ENCODE measurements at places on chromosomes 5 and 9.

- DNase-seq: no peak
These were observed 547.7 kb downstream of the EFNA5 start for GRCh38 chr5:107123014-107123413.

DNA sequence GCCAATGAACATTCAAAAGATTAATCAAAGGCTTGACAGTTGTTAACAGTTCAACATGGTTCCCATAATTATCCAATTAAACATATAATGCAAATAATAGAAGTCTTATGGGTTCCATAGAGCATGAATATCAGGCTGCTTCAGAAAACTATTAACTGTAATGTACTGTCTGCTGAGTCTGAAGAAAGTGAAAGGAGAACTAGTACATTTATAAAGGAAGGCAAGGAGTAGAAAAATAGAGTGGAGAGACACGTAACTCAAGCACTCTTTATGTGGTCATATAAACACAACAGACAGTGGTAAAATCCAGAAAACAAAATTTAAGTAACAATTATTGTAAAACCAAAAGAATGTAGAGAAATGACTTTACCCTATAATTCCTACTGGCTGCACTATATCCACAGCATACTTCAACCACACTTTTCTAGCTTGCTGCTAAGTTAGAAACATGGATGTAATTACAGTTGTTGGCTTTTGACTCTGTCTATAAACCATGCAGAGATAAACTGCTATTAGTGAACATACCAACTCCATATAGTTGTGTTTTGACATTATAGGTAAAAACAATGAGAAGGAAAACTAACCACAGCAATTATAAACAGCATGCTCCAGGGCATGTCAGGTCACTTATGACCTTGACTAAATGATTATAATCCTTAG lies 32.7 kb downstream of the NFIB start:
- peak; percentile 41 for DNase-seq

- no peak for DNase-seq
These were observed 243.8 kb upstream of the IRX4 start for GRCh38 chr5:2126512-2126911.

DNA sequence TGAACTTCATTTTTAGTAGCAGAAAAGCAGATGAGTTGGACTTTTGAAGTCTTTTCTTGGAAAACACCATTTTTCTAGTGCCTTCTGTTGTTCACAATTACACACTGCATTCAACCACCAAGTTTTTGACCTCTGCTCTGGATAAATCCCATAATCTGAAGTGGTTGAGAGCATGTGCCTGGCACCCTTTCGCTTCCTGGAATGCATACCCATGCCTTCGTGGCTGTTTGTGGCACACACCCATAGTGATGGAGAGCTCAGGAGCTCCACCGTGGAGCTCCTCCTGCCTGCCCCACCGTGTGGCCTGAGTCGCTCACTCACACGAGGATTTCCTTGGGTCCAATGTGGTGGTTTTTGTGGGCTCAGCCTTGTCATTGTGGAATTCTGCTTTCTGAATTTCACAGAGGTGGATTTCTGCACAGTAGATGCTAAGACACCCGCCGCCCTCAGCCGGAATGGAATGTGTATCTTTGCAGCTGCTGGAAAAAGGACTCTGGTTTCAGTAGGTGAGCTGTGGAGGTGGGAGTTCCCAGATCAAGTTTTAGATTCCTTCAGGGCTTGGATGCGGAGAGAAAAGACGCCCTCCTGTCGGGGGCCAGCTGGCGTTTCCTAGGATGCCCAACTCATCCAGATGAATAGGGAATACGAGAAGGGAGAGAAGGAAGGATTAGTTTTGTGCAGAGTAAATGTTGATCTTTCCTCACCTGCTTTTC lies 500.4 kb downstream of the IRX1 start:
- peak; percentile 32 for DNase-seq

GRCh38 chr5:72093824-72094223 lies 13.5 kb upstream of the MAP1B start:
- DNase-seq: no peak

- DNase-seq: peak; percentile 54
These were observed 172.0 kb downstream of the NNT start for GRCh38 chr5:43774881-43775399.

- no peak for DNase-seq
These were observed 212.2 kb downstream of the PDZD2 start for GRCh38 chr5:31850981-31851689.

DNA sequence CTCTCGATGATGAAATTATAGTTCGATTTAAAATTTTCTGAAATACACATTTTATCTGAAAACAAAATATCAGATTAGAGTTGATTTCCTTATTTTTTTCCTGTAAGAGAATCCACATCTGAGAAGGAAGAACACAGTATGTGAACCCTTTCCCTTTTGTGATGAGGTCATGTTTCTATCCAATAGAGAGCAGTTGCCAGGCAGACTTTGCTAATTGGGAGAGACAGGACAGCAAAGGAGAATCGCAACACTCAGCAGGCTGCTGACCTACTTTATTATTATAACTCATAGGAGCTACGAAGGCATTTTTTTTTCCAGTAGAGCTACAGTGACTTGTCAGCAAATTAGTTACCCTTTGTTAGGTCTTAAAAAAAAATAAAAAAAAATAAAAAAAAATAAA lies 242.1 kb downstream of the HCN1 start:
- DNase-seq: peak; percentile 0

DNA sequence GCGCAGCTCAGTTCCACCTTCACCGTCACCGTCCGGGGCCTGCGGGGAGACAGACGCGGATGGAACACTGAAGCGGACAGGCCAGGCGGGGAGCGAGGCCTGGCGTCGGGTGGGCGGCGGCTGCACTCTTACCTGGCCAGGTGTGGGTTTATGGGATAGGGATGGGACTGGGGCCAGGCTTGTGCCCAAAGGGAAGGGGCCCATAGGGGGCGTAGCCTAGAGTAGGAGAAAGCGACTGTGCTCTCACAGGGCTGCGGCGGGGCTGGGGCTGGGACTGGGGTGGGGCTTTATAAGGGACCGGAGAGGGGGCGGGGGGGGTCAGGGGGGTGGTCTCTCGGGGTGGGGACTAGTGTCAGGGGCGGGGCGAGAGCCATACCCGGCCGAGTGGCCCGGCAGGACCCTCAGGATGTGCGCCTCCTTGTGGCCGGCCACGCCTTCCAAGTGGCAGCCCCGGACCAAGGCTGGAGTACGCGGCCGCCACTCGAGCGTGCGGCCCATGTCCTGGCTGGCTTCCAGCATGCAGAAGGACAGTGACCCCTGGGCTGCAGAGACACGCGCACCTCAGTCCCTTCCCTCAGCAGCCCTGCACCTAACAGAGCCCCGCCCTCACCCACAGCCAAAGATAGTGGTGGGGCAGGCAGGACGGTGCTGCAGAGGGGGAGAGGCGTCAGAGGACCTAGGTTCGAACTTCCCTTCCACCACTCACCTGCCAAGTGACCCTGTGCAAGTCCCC lies 22.8 kb downstream of the FPGS start:
- no peak for DNase-seq
